ENCODE measurements at places on chromosomes 12 and 14.

GRCh38 chr12:132084621-132085290 lies 59.4 kb downstream of the DDX51 start:
- peak; percentile 63 for ATAC-seq

- no peak for ATAC-seq
These were observed 114.8 kb downstream of the PLXNC1 start for GRCh38 chr12:94263011-94263811.

GRCh38 chr14:102200690-102201352 lies 61.1 kb downstream of the WDR20 start:
- ATAC-seq, result no peak

DNA sequence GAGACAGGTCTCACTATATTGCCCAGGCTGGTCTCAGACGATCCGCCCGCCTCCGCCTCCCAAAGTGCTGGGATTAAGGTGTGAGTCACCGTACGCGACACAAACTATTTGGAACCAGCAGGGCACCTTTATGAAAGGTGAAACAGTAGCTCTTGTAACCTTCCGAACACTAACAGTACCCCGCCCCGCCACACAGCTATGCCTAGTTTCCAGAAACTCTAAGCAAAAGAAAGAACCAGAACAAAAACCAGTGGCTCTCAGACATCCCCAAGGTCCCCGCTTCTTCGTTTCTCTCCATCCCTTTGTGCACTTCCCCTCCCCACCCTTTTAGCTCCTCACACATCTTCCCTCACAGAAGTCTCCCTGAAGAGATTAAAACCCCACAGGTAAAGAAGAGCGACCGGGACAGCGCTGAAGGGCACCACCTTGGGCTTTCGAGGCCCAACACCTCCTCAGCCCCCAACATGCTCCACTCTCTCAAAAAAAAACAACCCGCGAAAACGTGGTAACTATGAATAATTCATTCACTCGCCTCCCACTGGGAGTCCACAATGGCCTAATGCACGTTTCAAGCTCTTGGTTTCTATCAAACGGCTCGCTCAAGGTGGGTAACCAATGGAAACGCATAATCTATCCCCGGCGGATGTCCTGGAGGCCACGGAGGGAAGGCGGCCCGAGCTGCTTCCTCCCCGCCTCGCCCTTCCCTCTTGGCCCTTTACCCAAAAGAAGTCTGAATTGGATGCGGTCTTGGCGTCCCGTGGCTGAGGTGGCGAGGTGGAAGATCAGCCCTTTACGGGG lies 877 bp downstream of the BAG5 start:
- peak; percentile 18 for ATAC-seq

DNA sequence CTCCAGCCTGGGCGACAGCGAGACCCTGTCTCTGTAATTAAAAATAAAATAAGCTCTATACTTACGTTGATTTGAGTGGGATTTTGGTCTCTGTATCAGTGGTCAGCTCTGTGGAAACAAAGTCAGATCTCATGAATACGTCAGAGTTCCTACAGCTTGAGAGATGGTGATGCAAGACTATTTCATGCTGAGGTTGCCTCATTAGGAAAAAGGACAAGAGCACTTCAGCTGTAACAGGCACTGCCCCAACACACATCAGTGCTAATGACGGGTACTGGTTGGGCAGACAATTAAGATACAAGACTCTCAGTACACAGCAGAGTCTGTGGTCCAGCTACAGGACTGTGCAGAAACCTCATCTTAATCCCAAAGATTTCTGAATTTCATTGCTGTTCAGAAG lies 246.4 kb upstream of the AMIGO2 start:
- ATAC-seq, result no peak

DNA sequence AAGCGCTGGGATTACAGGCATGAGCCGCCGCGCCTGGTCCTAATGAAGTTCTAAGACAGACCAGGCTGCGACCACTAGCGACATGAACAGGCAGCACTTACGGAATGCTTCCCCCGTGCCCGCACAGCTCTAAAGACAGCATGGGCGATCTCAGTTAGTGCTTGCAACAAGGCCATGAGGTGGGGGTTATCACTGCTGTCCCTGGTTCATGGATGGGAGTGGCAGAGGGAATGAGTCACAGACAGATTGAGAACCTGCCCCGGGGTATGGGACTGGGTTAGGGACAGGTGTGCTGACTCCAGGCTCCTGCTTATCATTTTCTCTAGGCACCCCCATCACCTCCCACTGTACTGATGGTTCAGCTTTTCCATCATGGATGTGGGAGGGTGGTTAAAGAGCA lies 160.9 kb downstream of the VRK1 start:
- ATAC-seq, result no peak

GRCh38 chr14:105336477-105337287 lies 22.1 kb downstream of the PACS2 start:
- no peak for ATAC-seq

- ATAC-seq, result no peak
These were observed 185.1 kb downstream of the ANO6 start for GRCh38 chr12:45400991-45401390.

DNA sequence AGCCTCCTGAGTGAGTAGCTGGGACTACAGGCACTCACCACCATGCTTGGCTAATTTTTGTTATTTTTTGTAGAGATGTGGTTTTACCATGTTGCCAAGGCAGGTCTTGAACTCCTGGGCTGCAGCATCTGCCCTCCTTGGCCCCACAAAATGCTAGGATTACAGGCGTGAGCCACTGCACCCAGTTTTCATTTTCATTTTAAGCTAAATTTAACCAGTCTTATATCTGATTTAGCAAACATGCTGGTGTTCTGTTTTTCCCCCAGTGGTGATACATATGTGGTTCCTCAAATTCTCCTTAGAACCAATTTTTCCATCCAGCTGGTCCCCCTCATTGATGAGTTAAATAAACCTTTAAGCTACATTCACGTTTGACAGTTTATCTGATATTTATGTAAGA lies 43.8 kb upstream of the BICD1 start:
- no peak for ATAC-seq

GRCh38 chr12:132951649-132952048 lies 4.5 kb downstream of the ZNF605 start:
- ATAC-seq, result no peak

DNA sequence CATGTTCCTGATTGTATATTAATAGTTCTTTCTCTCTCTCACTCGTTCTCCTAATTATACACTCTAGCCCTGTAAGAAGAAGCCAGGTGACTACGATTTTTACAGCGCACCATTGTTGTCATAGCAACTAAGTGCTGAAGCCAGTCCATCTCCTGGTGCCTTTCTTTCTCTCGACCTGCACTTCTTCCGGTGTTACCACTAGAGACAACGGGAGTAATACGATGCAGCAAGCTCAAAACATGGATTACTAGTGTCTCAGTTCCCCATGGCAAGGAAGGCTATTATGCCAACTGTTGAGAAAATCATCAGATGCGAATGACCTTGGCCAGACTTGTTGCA lies 40.8 kb upstream of the DCD start:
- no peak for ATAC-seq

DNA sequence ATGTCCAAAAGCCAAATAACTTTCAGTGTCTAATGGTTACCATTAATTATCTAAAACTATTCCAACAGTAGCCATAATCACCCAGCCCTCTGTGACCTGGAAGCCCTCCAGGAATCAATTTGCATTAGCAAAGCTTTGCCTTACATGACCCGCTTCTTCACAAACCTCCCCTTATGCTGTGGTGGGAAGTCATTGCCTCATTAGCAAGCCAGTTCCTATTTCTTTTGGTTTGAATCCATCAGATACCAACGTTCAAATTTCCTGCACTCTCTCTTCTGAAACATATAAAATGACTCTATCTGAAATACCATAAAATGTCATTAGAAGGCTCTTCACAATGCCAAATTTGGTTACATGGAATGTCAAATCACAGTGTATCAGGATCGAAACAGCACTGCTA lies 268.3 kb upstream of the PRKD1 start:
- ATAC-seq, result no peak

- ATAC-seq, result no peak
These were observed 21.6 kb downstream of the EXOC5 start for GRCh38 chr14:57246933-57247657.

DNA sequence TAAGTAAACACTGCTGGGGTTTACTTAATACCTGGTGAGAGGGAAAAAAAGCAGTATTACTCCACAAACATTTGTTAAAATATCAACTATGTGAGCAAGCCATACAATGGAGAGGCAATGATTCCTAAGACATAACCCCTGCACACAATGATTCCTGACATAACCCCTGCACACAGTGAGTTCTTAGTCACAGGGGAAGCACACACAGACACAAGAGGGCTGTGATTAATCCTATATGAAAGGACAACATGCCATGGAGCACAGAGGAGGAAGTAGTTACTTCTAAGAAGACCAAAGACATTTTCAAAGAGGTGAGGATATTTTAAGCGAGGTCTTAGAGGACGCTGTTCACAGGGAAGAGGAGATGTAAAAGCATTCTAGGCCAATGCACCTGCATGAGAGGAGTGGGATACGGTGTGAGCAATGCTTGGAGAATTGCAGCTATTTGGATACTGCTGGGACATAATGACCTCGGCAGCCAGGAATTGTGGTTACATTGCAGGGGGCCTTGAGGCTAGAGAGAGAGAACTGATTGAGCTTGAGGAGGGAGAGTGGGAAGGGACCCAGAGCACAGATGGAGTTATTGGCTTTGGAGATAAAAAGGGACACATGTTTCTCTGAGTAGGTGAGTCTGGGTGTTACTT lies 211.9 kb downstream of the APAF1 start:
- ATAC-seq, result no peak

- no peak for ATAC-seq
These were observed 21.4 kb downstream of the KLRF2 start for GRCh38 chr12:9902539-9903228.

GRCh38 chr14:63853831-63854293 lies 1.1 kb downstream of the SYNE2 start:
- ATAC-seq, result peak; percentile 48

DNA sequence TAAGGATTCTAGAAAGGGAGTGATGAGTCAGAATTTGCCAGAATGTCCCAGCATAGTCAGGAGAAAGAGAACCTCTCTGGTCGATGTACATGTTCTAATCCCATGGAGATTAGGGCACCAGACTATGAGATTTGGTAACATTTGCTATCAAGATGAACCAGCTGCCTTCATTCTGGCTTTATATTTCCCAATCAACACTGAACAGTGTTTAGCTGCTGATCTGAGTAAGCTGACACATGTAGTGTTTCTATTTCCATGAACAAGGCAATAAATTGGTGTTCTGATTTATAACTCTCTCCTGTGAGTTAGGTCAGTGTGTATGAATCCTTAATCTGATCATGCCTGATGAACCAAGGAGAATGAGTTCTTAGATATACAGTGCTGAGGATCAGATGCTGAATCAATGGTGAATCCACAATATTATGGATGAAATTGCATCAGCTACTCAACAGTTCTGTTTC lies 158.0 kb upstream of the AMIGO2 start:
- ATAC-seq, result no peak

- no peak for ATAC-seq
These were observed 13.2 kb downstream of the HEBP1 start for GRCh38 chr12:12986775-12987331.

DNA sequence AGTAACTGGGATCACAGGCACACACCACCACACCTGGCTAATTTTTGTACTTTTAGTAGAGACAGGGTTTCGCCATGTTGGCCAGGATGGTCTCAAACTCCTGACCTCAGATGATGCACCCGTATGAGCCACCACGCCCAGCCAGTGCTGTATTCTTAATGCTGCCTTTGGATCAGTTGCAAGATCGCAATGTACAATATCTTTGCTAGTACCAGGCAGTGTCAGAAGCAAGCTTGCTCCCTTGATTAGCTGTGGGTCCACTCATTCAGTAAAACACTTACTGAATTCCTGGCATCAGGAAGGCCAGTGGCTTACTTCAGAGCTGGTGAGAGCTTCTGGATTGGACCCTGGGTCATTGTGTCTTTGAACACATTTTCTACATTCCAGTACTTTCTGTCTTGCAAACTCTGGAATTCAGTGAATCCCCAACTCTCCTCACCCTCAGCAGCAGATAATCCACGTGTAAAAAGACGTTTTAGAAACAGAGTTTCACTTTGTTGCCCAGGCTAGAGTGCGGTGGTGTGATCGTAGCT lies 1183.7 kb downstream of the AACS start:
- ATAC-seq, result no peak

DNA sequence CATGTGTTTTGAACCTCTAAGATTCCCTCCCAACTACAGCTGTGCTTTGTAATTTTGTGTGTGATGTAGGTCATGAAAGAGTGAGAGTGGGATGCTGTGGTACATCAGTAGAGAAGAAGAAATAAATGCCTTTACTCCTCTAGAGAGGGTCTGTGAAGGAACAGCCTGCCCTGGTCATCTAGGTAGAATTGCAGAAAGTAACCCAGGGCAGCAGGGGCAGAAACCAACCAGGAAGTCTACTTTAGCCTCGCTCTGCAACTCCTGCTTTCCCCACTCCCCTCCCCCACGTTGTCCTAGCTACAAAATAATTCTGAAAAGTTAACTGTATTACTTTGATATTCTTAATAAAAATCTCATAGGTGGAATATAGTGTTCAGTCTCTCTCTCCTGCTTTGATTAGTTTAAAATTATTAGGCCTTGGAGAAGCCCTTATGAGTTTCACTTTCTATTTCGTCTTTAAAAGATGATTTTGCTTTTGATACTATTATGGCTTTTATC lies 7.5 kb downstream of the TBK1 start:
- no peak for ATAC-seq

- ATAC-seq, result no peak
These were observed 179.2 kb upstream of the DCN start for GRCh38 chr12:91361864-91362263.

DNA sequence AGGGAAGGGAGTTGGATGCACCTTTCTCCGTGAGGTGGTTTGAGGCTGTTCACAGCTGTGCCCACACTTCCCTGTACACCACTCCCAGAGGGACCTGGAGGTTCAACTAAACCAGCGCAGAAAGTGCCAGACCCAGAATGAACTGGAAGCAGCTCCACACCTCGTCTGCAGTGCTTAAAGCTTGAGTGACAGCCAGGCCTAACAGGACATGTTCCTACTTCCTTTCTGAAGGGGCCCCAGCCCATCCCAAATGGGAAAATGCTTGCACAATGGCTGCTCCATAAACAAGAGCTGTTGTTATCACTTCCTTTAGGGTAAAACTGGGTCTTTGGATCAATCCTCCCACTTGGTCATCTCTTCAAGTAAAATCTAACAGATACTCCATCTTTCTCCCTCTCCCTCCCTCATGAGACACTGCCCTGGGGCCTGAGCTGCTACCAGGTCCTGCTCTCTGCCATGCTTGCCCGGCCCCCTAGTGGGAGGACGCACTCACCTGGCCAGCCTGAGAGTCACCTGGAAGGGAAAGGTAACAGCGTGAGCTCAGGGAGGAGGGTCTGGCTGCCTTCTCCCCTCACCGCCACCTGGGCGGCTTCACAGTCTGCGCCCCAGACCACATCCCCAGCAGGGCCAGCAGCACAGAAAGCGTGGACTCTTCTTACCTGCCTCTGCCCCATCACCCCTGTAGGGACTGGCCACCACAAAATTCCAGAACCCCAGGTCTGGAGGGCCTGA lies 33.5 kb downstream of the ISCA2 start:
- ATAC-seq, result no peak

GRCh38 chr12:65808580-65808979 lies 15.7 kb upstream of the HMGA2 start:
- ATAC-seq, result no peak
